Stimulated activated CD8-positive, alpha-beta memory T cell treated with anti-CD3 and anti-CD28 coated beads, Interleukin-15, amount 100 ng/mL, for 24 hours (primary cell): ENCODE measurements at places on chromosomes 1 and 21.

DNA sequence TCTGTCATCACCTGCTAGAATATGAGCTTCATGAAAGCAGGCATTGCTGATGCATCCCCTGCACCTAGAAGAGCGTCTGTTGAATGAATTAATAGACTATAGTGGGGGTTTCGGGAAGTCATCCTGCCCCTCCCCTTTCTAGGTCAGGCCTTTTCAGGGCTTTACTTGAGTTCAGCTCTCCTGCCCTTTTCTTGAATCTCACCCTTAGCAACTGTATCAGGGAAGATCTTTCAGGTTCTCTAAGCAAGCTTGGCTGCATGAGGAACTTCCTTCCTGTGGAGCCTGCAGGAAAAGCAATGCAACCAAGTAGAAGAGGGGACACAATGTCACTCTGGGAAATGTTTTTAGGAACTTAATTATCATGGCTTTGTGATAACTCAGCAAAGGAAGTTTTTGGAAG is 27.2 kb upstream of the KIAA0040 start:
- DNase-seq: no peak

GRCh38 chr1:158179301-158180041 is 1.2 kb upstream of the CD1D start:
- DNase-seq: no peak

- no peak for DNase-seq
Measured at GRCh38 chr1:113073479-113073950, 517 bp downstream of the LRIG2 start.

DNA sequence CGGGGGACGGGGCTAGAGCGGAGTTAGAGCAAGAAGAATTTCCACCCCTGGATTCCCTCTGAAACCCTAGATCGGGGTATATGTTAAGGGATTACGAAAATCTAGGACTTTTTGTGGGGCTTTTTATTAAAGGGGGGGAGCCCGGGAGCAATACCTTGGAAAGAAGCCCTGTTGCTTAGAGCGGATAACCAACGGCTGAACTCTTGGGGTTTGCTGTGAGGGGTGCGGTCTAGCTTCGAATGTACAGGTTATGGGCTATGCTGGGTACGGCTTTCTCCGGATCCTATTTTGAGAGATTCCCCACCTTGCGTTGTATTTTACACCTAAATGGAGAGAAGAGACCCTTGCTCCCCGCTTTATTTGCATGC is 626 bp downstream of the DYRK3 start:
- DNase-seq: no peak

DNA sequence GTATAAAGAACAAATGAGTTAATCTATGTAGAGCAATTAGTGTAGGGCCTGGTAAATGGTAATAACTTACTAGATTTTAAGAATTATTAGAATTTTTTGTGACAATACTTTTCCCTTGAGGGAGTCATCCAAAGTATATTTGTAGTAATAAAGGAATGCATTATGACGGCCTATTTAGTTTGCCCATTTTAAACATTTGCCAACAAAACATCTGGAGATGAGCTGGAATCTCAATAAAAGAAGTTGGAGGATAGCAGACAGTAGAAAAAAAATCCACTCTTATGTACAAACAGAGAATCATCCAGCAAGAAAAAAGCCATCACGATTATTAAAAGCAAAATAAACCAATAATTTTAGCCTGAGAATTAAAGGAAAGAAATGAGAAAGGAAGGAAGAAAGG is 567.3 kb upstream of the ADAMTS5 start:
- DNase-seq: no peak

GRCh38 chr1:164629971-164630370 is 71.0 kb downstream of the PBX1 start:
- DNase-seq: no peak

GRCh38 chr1:183227422-183228346 is 41.6 kb downstream of the LAMC2 start:
- DNase-seq: no peak

DNA sequence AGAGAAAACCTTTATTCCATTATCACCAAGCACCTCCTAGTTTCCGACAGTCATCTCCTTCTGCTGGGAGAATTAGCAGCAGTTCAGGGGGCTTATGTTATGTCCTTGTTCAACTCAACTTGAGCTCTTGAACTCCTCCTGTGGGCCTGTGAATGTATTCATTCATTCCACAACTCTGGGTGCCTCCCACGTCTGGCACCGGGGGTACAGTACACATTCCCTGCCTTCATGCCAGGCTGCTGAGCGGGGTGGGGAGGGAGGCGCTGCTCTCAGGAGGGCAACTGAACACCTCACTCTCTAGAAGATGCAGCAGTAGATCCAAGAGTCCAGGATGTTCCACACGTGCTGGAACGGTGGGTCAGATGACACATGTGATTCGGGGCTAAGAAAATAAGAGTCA is 4.3 kb upstream of the MX2 start:
- no peak for DNase-seq

- DNase-seq: no peak
Measured at GRCh38 chr1:79161077-79161476, 154.5 kb upstream of the ADGRL4 start.

GRCh38 chr1:229410692-229411433 is 23.0 kb downstream of the ACTA1 start:
- no peak for DNase-seq

DNA sequence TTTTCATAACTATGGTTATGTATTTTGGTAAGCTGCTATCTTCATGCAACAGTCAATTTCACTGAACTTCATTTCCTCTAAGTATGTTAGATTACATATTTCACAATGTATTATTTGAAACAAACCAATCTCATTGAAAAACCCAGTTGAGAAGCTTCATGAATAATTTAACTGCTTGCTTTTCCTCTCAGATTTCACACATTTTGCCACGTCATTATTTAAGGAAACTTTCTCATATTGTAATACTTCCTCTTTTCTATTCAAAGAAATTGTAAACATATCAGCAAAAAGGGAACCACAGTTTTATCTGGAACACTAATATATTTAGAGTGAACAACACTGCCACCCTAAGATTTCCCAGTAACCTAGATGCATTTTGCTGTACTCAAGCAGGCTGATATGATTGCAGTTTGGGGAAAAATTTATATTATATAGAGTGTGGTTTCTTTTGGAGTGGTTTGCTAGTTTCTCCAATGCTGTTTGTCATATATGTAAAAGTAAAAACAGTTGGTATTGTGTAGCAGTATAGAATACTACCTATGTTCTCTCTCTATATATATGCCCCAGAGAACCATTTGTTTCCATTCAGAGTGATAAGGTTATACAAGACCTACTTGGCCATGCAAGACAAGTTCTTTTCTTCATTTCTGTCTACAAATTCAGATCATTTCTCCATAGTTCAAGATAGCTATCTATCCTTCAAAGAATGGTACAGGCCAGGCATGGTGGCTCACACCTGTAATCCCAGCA is 28.4 kb upstream of the AHCTF1 start:
- no peak for DNase-seq

- no peak for DNase-seq
Measured at GRCh38 chr1:3778590-3779264, 6.2 kb downstream of the SMIM1 start.

- no peak for DNase-seq
Measured at GRCh38 chr1:55926906-55927471, 652.4 kb downstream of the PLPP3 start.

GRCh38 chr1:214146523-214146922 is 134.4 kb upstream of the SMYD2 start:
- DNase-seq: no peak

GRCh38 chr1:160819186-160819585 is 23.2 kb downstream of the LY9 start:
- DNase-seq: no peak

DNA sequence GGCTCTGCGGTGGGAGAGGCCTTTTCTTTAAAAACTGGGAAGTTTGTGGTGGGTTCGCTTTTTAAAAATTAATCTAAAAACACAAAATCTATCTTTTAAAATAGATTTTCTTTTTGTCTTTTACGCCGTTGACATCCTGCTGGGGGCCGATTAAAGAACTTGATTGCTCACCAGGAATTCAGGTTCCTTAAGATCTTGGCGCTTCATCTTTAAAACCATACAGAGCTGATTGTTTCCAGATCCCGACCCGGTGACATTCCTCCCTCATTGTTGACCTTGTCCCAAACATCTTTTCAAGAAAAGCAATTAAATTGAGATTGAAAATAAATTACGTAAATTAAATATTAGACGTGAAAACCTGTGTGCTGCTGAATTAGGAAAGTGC is 546 bp upstream of the ZNF697 start:
- no peak for DNase-seq

GRCh38 chr21:41878831-41879189 is 334 bp downstream of the PRDM15 start:
- peak; percentile 53 for DNase-seq

DNA sequence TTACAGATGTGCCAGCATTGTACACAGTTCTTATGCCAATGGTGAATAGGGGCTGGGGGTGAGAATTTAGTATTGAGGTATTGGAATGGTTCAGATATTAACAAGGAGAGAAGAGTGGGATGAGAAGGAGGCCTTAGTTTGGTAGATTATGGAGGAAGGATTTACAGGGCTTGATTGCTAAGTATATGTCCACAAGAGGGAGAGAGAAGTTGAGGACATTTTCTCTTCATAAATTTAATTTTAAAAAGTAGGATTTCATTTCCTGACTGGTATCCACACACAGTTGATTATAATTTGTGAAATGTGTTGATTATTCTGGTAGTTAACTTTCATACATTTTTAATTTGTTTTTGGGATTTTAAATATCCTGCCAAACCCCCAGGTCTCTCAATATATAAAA is 213.0 kb downstream of the ADGRL2 start:
- no peak for DNase-seq

DNA sequence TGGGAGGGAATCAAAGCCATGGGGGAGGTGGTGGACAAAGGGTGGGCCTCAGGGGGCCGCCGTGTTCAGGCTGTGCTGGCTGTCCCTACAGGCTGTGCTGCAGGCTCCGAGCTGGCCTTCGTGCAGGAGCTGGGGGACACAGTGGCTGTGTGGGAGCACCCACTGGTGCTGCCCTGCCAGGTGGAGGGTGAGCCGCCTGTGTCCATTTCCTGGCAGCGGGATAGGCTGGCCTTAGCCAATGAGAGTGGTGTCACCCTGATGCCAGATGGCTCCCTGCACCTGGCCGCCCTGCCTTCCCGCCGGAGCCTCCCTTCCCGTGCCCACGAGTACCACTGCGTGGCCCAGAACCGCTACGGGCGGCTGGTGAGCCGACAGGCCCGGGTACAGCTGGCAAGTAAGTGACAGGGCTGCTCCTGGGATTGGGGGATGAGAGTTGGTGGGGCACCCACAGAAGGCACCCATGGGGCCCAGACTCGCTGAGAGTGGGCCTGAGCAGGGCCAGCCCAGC is 20.2 kb downstream of the SLC27A3 start:
- DNase-seq: no peak

- DNase-seq: no peak
Measured at GRCh38 chr1:119347858-119348257, 20.7 kb upstream of the HAO2 start.

GRCh38 chr1:240414237-240414636 is 197.7 kb downstream of the GREM2 start:
- DNase-seq: no peak

- DNase-seq: no peak
Measured at GRCh38 chr1:20660847-20661206, 342 bp downstream of the DDOST start.

DNA sequence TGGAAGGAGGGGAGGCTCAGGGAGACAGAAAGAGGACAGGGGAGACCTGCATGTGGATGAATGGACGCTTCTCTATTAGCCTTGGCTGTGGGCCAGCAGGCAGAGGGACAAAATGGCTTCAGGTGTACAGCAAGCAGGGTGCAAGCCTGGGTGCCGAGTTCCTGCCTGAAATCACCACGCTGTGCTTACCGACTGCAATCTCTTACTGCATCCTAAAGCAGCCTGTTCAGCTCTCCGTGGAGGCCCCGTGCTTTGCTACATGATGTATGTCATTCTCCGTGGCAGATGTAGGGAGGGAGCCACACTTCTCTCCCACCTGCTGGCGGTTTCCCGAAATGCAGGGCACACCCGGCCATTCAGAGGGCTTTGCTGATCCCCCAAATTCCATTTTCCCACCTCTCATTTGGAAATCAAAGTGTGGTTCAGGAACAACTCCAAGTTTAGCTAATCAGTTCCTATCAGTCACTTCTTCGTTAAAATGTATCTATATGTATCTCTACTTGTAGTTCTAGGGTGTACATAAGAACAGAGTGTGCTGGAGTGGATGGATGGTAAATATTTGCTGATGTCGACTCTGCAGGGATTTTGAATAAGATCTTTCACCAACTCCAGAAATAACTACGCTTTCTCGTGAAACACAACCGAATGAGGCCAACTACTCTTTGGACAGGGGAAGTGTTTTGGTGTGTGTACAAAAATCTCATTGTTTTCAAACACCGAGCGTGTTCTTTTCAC is 122.3 kb upstream of the BACE2 start:
- no peak for DNase-seq

DNA sequence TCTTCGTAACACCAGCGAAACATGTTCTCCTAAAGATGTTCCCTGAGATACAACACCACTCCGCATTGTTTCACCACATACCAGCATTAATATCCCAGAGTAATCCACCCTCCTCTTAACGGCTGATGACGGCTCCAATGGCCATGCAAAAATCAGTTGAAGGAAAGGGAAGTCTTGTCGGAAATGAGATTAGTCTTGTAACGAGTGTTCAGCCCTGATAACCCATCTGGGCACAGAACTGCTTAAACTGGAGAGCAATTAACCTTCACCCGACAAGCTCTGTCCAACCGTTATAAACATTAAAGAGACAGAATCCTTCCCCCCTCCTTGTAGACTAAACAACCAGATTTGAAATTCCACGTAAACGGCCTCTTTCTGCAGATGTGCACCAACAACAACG is 21.9 kb downstream of the ERG start:
- DNase-seq: no peak

GRCh38 chr21:16159213-16159970 is 429.6 kb downstream of the USP25 start:
- no peak for DNase-seq

DNA sequence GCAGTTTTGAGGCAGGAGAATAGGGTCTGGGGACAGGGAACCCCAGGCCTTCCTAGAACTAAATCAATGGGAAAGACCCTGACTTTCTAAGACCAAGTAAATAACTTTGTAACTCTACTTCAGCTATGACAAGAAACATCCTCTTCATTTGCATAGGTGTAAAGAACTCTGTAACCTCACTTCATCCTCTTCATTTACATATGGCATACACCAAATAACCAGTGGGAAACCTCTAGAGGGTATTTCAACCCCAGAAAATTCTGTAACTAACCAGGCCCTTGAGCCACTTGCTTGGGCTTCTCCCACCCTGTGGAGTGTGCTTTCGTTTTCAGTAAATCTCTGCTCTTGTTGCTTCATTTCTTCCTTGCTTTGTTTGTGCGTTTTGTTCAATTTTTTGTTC is 495.6 kb downstream of the SIPA1L2 start:
- DNase-seq: no peak

DNA sequence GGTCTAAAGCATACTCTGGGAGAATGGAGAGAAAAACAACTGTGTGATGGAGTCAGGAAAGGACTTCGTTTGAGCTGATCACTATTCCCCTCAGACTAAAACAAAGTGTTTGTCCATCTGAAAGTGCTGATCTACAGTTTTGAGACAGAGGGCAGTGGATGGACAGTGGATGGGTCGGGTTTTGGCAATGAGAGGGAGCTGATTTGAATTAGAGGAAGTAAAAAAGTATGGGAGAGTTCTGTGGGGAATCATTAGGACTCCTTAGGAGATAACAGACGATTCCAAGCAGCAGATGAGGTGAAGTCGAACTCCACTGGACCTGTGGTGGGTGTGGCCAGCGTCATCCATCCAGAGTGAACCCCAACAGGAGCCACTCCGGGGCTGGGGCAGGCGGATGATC is 62.3 kb downstream of the PTGS2 start:
- DNase-seq: no peak

- DNase-seq: no peak
Measured at GRCh38 chr1:56461158-56462127, 117.9 kb downstream of the PLPP3 start.

GRCh38 chr21:26782747-26783146 is 62.5 kb downstream of the ADAMTS1 start:
- DNase-seq: no peak
